NCI-H1417 treated with DMSO at 0.1 percent for 48 hours (cell line): ENCODE measurements at places on chromosomes 1 and 21.

DNA sequence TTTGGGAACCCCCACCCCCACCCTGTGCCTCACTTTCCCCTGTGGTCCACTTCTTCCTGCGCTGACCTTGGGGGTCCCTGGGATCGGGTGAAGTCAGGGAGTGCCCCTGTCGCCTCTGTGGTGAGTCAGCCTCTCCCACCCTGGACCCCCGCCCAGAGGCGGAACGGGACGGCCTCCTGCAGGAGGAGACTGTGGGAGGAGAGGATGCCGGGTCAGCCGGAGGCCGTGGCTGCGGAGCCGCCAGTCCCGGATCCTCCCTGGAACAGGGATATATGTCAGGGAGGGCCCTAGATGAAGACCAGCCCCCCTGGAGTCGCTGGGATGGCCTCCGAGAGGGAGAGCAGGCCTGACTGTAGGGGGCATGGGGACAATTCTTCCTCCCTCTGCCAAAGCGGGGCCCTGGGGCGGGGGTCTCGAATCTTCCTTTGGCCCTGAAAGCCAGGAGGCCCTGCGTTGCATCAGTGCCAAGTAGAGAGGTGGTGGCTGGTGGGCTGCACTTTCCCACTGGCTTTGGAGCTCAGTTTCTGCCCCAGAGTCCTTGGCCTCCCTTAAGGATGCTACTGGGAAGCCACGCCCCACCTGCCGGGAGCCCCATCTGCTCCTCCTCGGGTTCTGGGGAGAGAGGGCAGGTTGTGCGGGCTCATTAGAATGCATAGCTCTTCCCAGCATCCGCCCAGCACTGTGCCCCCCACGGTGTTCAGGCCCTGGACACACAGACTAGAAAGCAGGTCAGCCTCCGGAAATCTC is 930 bp downstream of the ARHGEF10L start:
- no peak for DNase-seq

- no peak for DNase-seq
Measured at GRCh38 chr1:165928075-165928731, 100.8 kb downstream of the UCK2 start.

DNA sequence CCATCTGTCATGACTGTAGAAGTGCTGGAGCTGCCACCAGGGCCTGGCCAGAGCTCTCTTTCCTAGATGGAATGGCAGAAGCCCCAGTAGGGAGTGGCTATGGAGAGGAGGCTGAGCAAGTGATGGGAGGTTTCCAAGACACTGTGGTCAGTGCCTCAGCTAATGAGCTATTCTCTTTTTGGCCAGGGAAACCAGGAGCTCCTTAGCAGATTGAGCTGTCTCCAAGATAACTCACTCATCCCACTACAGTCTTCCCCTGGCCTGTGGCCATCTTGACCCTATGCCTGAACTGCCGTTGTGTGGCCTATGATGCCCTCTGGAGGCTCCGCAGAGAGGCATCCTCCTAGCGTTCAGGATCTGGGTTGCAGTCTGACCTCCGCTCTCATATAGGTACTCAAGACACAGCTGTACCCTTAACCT is 60.5 kb downstream of the ERI3 start:
- no peak for DNase-seq

DNA sequence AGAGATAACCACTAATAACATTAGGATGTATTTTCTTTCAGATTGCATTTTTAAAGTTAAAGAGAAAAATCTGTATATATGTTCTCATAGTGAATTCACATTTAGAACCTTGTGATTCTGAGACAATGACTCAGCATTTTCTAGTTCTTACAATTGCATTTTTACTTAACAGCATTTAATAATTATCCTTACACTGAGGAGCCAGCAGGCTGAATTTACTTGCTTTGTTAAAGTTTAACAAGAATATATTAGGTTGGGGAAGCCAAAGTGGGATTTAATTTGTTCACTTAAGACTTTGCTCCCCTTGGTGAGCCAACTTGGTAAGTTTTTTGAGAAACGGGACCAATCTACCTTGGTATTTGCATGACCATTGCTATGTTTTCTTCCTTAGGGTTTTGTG is 4.5 kb downstream of the PATJ start:
- no peak for DNase-seq

DNA sequence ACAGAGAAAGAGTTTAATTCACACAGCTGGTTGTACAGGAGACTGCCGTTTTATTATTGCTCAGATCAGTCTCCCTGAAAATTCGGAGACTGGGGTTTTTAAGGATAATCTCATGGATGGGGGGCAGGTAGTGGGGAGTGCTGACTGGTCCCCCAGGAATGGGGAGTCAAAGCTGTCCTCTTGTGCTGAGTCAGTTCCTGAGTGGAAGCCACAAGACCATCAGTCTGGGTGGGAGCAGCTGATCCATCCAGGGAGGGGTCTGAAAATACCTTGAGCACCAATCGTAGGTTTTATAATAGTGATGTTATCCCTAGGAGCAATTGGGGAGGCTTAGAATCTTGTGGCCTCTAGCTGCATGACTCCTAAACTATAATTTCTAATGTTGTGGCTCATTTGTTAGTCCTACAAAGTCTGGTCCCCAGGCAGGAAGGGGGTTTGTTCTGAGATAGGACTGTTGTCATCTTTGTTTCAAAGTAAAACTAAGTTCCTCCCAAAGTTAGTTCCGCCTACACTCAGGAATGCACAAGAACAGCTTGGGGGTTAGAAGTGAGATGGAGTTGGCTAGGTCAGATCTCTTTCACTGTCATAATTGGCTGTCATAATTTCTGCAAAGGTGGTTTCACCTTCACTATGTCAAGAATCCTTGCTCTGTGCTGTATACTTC is 50.3 kb downstream of the TRAF5 start:
- no peak for DNase-seq

DNA sequence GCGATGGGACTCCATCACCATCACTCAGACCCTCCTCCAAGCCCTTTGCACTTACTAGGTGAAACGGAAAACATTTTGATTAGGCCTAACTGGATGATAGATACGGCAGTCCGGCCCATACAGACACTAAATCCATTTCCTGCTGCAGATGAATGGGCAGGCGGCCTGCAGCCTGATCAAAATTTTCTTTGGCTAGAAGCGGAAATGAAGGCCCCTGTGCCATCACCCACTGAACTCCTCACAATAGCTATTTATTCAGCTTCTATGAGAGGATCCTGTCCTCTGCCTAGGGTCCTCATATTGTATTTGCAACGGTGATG is 200.5 kb downstream of the OMA1 start:
- no peak for DNase-seq

GRCh38 chr1:162141281-162142054 is 72.0 kb downstream of the NOS1AP start:
- no peak for DNase-seq

DNA sequence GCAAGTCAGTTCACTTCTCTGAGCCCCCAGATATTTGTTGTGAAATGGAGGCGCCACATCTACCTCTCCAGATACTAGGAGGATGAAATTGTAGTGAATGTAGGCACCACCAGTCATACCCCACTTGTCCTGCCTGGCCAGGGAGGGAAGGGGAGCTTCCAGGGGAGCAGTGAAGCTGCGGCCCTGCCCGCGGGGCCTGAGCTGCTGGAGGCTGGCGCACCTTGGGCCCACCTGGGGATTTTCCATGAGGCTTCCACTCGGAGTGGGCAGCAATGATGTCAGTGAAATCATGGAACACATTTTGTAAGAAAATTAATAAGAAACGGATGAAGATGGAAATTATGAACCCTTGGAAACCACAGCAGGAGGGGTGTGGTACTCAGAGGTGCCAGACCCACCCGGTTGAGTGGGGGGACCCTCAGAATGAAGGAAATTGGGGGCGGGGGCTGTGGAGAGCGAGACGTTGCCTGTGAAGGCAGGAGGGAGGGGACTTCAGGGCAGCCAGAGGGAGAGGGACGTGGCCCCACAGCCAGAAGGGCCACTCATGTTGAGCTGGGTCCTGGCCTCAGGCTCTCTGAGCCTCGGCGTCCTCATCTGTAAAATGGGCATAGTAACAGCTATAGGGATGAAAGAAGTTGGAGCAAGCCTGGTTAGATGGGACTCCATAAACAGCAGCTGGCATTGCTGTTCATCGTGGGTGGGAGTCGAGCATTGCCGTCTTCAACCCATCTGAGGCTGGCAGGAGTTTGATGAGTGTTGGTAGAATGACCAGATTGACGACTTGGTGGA is 101.6 kb downstream of the EPHB2 start:
- no peak for DNase-seq
